ENCODE measurements at places on chromosomes 3 and 15. TPM values are rescaled to one million over a fixed set of nuclear protein-coding genes. Genes with fewer than 3 reads are reported as not detected.

Gene OR5K4
- not detected for total RNA-seq

DNA sequence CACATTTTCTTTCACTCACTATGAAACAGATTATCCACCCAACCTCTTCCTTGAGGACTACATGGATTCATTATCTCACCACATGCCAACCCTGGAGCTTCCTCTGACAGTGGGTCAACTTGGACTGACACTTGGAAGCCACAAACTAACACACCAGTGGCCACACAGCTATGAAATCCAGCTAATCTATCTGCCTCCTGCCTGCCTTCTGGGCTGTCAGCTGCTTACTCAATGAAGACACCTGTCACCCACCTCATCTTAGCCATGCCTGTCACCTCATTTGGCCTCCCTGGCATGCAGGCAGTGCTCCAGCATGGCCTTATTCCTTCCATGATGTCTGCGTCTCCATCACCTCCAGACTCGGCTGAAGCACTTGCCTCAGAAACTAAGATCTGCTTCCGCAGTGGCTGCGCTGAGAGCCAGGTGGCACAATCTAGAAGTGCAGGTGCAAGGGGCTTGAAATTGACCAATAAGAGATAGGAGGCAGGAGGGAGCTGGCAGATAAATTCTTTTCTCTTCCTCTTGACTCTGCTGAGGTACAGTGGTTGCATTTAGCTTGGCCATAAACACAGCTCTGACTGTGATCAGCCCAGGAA lies 105.2 kb upstream of the RNF7 start:
- DNase-seq: no peak

DNA sequence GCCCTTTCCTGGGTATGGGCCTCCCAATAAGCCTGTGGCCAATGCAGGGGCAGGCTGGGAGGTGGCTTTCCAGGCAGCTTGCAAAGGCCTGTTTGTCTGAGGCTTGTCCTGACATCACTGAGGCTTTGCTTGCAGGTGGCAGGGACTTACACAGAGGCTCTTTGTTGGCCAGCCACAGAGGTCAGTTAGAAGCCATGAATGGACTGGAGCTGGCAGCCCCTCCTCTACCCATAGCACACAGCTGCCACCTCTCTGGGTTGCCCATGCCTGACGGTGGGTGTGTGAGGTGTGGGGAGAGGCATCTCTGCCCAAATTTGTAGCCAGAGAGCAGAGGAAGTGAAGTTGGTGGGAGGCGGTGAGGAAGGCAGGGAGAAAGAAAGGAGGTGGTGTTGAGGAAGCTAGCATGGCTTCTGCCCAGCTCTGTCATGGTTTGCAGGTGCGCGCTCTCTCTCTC lies 17.1 kb downstream of the LIMD1 start:
- DNase-seq: no peak

- DNase-seq: no peak
Observed at GRCh38 chr3:37050282-37050681, 57.0 kb downstream of the MLH1 start.

- no peak for DNase-seq
Observed at GRCh38 chr3:183913580-183913920, 28.9 kb upstream of the PARL start.

- DNase-seq: no peak
Observed at GRCh38 chr3:60758831-60759230, 492.4 kb downstream of the FHIT start.

DNA sequence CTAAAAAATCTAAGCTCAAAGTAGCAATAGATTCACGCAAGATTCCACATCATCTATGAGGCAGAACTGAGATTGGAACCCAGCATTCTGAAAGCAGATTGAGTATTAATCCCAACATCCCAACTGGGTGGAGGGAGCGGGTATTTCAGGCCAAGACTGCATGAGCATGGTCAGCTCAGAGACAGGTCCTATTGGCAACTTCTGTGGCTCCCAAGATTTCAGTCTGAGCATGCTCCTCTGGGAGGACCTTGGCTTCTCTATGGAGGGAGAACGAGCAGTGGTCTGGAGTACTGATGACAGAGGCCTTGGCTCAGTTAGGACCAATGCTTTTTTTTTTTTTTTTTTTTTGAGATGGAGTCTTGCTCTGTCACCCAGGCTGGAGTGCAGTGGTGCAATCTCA lies 4.0 kb upstream of the ITGA11 start:
- no peak for DNase-seq

- no peak for DNase-seq
Observed at GRCh38 chr3:136817448-136817847, 1.5 kb upstream of the SLC35G2 start.

DNA sequence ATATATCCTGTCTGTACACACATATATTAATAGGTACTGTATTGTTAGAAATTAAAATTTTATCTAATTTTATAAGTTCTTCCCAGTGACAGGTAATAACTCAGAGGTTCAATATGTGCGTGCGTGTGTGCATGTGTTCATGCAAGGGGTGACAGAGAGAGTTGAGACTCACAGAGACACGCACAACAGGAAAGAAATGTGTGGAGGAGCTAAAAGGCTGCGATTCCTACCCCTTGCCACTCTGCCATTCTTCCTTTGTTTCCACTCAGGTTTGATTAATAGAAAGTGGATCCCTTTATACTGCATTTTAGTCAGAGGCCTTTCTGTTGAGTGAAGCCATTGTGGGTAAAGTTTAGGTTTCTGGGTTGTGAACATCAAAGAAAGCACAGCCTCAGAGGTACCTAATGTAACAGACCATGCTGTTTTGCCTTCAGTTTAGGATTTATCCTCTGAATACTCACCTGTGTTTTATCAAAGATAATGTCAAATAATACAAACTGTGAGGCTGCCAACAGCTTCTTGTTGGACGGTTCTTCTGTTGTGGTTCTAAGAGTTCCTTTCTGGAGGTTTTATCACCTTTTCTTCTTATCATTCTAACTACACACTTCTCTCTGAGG lies 182.3 kb downstream of the EPHA3 start:
- no peak for DNase-seq

DNA sequence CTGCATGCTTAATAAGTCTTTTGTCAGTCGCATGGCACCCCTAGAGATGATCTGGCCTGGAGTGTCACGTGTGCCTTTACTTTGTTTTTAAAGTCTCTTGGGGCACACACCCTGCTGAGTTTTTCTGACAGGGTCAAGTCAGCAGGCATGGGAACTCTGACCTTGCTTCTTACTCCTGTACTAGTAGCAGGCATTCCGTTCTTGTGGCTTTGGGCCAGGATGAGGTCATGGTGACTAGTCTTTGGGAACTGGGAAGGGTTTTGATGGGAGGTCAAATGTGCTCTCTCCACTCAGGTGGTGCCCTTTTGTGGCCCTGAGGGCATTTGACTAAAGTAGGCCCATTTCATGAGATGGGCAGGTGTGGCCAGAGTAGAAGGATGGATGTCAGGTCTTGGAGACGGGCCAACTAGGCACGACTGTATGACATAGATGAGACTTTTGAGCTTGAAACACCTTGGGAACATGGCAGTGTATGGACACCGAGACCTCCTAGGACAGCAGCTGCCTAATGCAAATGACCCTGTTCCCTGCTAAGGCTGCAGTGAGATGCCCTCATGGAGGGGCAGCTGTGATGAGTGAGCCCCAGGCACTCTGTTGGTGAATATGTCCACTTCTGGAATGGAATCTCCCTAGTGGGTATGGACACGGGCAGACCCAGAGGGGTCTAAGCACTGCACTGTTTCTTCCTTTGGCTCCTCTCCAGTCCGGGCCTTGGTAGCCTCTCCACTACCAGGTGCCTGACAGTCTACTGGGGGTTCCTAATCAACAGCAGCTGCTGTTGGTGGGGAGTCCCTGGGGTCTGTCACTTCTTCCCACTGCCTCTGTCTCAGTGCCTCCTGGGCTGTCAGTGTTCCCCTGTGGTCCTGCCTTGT lies 16.4 kb downstream of the SRPRB start:
- DNase-seq: no peak

GRCh38 chr15:25543196-25543595 lies 104.4 kb upstream of the UBE3A start:
- DNase-seq: no peak

Gene CELSR3
- total RNA-seq: 1.2 TPM

DNA sequence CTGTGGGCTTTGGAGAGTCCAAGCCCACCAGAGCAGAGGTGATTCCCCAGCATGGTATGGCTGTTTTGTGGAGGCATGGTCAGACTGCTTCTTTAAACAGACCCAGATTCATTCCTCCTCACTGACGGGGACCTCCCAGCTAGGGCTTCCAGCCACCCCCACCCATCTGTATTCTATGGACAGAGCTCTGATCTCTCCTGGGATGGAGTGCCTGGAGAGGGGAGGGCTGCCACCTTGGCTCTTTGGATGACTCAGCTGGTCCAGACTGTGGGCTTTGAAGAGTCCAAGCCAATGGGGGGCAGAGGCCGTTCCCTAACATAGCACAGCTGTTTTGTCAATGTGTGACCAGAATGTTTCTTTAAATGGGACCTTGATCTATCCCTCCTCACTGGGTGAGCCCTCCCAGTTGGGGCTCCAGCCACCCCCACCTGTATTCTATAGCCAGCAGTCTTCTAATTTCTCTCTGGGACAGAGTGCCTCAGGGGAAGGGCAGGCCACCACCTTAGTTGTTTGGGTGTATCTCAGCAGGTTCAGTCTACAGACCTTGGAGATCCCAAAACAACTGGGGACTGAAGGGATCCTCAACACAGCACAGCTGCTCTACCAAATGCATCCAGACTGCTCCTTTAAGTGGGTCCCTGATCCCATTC lies 122.0 kb upstream of the OSTN start:
- DNase-seq: no peak

DNA sequence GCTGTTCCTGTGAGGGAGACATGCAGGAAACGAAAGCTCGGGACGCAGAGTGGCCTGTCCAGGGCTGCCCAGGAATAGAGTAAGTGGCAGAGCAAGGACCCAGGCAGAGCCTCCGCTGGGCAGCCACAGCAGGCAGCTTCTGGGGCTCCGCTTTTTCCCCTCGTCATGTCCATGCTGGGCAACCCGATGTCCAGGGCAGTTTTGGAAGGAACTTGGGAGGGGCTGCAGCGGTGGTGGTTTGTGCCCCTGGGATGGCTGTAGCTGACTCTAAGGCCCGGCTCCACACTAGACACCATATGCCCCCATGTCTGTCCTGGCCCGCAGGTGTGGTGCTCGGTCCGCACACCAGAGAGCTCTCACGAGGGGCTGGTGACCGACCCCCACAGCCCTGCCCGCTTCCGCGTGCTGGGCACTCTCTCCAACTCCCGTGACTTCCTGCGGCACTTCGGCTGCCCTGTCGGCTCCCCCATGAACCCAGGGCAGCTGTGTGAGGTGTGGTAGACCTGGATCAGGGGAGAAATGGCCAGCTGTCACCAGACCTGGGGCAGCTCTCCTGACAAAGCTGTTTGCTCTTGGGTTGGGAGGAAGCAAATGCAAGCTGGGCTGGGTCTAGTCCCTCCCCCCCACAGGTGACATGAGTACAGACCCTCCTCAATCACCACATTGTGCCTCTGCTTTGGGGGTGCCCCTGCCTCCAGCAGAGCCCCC lies 7.1 kb upstream of the PSMD2 start:
- DNase-seq: no peak

Gene SLC15A2
- 63.6 TPM for total RNA-seq

GRCh38 chr3:187406927-187407326 lies 38.7 kb downstream of the RTP4 start:
- no peak for DNase-seq

- DNase-seq: no peak
Observed at GRCh38 chr15:72685301-72685924, 569 bp downstream of the HIGD2B start.

DNA sequence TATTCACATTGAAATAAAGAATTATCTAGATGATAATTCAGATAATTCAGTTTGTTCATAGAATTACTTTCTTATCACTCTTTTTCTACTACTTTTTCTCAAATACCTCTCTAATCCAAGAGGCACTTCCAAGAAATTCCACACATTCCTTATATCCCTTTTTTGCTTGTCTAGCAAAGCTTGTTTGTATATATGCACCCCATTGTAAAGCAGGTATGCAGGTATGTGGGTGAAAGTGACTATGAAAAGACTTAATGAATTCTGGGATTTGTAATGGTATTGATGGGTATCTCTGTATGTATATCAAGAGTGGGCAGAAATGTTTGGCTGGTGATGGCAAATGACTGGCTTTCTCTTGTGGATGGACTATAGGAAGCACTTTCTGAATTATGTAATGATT lies 94.1 kb upstream of the FGF7 start:
- no peak for DNase-seq

Gene TMC3
- total RNA-seq: not detected

DNA sequence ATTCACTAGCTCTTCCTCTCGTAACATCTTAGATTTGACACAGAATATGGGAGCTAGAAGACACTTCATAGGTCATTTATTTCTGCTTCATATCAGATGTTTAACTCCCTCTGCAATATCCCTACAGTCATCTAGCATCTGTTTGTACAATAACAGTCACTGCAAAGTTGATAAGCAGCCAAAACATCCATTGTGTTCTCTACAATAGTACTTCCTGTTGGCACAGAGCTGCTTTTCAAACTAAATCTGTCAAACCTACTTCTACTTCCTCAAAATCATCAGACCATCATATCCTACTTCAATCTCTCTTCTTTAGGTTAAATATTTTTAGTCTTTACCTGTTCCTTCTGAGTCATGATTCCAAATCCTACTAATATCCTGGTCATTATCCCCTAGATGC lies 233.2 kb downstream of the FGF12 start:
- DNase-seq: no peak

DNA sequence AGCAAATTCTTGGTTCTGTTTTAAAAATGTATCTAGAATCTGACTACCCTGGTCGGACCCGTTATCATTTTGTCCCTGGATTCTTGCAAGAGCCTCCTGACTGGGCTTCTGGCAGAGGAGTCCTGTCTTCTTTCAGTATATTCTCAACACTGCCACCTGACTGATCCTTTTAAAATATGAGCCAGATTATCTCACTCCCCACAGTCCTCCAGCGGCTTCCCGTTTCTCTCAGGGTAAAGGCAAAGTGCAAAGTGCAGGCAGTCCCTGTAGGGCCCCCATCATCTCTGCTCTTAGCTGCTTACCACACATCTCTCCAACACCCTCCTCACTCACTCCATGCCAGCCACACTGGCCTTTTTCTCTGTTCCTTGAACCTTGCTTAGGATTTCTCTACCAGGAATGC lies 28.4 kb downstream of the CRTC3 start:
- no peak for DNase-seq

DNA sequence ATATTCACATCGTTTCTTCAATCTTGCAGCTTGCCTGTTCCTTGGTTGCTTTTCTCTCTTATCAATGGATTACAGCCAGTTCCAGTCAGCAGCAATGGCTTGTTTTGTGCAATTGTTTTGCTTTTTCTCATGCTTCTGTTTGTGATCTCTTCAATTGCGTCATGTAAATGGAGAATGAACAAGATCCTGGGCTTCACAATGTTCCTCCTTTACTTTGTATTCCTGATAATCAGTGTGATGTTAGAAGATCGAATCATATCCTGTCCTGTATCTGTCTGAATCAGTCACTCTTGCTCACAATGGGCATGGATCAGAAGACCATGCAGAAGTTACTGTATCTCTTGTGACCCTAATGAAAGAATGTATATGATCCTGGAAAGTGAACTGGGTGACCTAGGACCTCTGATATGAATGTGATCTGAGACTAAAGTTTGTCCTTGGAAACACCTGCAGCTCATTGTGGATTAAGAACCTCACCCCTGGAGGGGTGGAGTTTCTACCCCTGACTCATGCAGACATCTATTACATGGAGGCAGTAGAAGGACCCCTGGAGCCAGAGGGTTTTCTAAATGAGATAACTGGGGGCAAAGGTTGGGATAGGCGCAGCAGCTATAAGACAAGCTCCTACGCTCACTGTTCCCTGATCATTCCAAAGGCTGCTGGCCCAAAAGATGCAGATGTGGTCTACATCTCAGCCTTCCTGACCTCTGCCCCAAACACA lies 32.2 kb downstream of the SLC24A1 start:
- no peak for DNase-seq

Gene C2CD4B
- 3.5 TPM for total RNA-seq

Gene CFAP100
- total RNA-seq: not detected

Measured in upper lobe of right lung (tissue), 1 donor.